ENCODE measurements at places on chromosomes 1 and 21.
A peak's percentile ranks its signal among the peaks of the same experiment; 100 is the strongest.

DNA sequence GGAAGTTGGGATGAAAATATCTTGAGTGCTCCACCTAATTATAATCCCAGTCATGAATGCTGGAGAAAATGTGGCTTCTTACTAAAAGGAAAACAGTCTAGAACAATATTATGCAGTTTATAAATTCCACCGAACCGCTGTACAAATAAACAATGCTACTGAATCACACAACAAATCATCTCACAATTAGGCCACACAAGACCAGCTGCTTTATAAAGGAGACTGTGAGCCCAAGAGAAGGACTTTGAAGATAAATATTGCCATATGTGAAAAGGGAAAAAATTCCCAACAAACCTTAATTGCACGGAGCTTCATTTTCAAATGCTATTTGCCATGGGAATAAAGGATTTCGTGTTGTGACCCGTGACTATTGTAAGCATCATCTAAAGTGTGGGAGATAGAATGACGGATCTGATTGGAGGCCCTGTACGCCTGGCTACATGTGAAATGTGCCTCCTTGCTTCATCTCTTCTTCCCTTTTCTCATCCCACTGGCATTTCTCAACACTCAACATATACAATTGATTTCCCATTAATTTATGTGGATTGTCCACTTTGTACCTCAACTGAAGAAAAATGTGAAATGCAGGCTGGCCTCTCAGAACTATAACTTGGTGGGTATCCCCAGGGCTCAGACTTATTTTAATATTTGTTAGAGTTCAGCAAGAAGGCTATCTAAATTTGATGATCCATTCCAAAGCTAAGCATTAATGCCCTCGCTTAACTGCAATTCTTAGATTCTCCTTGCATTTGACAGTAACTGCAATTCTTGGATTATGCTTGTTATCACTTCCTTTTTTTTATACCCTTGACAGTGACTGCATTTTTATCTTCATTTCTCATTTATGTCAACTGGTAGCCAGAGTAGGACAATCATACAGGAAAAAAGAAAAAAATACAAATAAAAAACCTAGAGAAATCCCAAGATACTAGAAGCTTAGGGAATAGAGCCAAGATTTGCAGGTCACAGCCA, 122.3 kb downstream of the TGFB2 start:
- H3K27me3 ChIP-seq: no peaks in the 10 kb centered on the region
- H3K4me1 ChIP-seq: peaks cover 13% of the 10 kb centered on the region
- DNase-seq: no peak
- no peaks in the 10 kb centered on the region for H3K36me3 ChIP-seq

DNA sequence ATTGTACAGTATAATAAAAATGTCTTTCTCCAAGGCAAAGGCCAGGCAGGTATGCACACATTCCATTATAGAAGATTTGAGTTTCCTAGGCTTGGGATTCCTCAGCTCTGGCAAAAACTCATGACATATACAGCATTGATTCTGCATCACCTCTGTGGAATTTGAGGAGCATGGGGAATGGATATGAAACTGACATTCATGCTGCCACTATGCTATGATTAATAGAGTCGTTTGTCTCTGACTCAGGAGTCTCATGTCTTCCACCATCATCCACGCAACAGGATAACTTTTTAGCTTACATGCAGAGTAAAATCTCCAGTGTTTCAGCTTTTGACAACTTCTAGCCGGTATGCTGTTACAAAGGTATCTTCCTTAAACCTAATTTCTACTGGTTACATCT, 49.8 kb upstream of the ADORA3 start:
- H3K4me1 ChIP-seq: peaks cover 14% of the 10 kb centered on the region
- no peaks in the 10 kb centered on the region for H3K36me3 ChIP-seq
- no peak for DNase-seq
- peak overlapping the region; percentile 72 for H3K27ac ChIP-seq
- H3K4me3 ChIP-seq: no peak overlapping the region
- no peaks in the 10 kb centered on the region for H3K27me3 ChIP-seq

GRCh38 chr21:32249511-32250280, 29.2 kb downstream of the MIS18A start:
- DNase-seq: no peak
- no peaks in the 10 kb centered on the region for H3K36me3 ChIP-seq
- peaks cover 33% of the 10 kb centered on the region for H3K27me3 ChIP-seq
- H3K4me3 ChIP-seq: no peak overlapping the region
- H3K27ac ChIP-seq: no peak overlapping the region
- no peaks in the 10 kb centered on the region for H3K4me1 ChIP-seq

DNA sequence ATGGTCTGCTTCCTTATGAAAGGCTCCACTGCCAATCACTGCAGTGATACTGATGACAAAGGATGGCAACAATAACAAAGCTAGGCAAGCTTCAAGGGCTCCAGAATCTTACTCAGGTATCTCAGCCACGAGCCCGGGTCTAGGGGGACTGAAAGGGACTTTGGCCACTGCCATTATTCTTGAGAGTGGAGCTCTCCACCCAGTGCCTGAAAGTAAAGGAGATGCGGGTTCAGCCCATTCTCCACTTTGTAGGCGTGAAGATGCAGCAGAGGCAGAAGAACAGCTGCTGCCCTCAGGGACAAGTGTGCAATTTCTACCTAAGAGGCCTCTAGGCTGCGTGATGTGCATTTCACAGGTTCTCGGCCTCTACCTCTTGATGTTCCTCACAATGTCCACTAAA, 31.4 kb upstream of the SLAMF9 start:
- no peak for DNase-seq
- no peak overlapping the region for H3K4me3 ChIP-seq
- H3K27ac ChIP-seq: no peak overlapping the region
- no peaks in the 10 kb centered on the region for H3K27me3 ChIP-seq

DNA sequence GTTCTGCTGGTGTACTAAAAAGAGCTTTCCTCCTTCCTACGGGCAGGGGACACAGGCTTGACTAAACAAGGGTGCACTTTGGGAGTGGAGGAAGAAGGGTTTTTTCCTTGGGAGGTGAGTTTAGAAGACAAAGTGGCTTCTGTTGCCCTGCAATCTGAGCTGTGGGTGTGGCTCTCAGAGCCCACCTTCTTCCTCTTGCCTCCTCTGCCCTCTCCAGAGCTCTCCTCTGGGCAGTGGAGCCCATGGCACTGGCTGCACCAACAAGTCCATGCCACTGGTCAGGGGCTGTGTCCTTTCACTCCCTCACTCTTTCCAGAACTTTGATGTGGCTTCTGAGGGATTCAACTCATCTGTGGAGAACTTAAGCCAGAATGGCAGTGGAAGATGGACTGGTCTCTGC, 25.6 kb upstream of the PSMB2 start:
- H3K4me3 ChIP-seq: no peak overlapping the region
- H3K4me1 ChIP-seq: no peaks in the 10 kb centered on the region
- H3K27me3 ChIP-seq: no peaks in the 10 kb centered on the region

DNA sequence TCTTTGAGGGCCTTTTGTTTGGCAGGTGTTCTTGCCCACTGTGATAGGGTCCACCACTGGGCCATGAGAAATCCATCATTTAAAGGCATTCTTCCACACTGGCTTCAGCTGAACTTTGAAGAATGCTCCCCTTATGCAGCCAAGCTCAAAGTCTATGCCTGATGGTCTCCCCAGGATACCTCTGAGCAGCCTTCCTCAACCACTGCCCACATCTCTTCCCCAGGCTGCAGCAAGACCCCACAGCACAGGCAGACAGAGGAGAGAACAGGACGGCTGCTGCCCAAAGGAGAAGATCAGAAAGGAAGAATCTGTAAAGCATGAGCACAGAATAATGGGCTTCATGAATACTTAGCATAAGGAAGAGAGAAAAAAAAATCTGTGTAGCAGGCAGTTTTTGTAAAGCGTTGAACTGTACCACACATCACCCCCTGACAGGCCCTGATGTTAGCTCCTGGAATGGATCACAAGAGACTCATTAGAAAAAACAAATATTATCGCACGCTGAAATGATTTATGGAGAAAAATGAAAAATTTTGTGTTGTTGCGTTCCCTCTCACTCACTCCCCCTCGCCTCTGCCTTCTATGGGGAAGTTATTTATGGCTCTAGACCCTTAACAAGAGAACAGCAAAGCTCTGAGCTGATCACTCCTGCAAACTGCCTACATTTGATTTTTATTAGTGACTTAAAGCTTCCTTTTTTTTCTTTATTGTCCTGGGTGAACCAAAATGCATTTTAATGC, 134.1 kb downstream of the TMEM53 start:
- H3K4me1 ChIP-seq: no peaks in the 10 kb centered on the region
- H3K36me3 ChIP-seq: no peaks in the 10 kb centered on the region
- H3K4me3 ChIP-seq: no peak overlapping the region
- DNase-seq: no peak
- no peak overlapping the region for H3K27ac ChIP-seq
- no peaks in the 10 kb centered on the region for H3K27me3 ChIP-seq

DNA sequence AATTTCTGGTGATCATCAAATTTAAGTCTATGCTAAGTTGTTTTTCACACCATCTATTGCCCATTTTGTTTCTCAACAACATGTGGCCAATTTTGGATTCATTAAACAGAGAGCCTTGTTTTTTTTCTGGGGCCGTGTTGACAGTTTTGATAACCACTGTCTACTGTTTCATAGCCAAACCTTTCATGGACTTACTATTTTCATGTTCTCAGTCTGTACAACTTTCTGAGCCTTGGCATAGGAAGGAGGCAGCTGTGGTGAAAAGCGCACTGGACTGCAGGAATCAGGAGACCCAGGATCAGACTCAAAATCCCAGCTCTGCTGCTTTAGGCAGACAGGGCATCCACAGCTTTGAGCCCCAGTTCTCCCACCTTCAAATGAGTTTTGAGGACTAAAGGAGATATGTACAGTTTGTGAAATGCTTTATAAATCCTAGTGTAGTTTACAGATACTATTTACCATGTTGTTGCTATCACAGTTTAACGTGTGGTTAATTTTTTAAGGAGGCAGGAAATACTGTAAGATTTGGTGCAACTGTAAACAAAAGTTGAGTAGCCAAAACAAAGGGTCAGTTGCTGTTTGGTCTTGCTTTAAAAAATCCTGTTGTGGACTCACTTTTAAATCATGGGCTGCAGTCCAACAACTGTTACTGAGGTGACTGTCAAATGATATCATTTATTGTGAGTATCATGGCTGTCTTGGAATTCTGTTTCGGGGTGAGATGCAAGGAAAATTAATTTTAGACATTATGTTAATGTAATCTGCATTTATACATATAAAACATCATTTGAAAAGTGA, 2.9 kb downstream of the MACO1 start:
- H3K4me3 ChIP-seq: no peak overlapping the region
- DNase-seq: no peak
- H3K4me1 ChIP-seq: peaks cover 36% of the 10 kb centered on the region

DNA sequence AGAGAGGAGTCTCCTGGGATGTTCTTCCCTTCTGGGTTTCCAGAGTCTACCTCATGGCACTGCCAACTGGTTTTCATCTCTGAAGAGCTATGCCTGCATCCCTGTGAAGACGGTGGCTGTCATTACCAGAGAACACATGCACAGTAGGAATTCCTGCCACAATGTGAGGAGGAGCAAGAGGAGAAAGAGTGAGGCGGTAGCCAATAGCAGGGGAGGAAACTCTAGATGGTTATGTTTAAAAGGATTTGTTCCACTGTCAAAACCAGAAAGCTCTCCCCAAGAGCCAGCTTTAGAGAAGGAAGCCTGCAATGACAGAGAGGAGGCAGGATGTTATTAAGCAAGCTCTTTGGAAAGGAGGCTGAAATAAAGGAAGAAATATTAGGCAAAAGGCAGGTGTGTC, 12.3 kb downstream of the LMX1A start:
- peaks cover 40% of the 10 kb centered on the region for H3K27me3 ChIP-seq
- H3K4me1 ChIP-seq: no peaks in the 10 kb centered on the region
- H3K36me3 ChIP-seq: no peaks in the 10 kb centered on the region

DNA sequence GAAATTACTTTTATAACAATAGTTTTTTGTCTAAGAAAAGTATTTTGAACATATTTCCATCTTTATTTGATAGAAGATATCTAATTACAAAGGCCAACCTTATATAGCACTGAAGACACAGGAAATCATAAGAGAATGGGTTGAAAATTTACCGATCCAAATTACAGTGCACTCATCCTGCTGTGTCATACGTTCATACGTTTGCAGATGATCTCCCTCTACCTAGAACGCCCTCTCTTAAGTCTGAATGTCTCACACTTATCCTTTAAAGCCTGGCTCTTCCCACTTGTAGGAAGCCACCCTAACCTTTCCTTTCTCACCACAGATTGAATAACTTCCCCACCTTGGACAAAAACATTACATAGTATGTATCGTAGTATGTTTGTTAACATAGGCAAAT, 9.3 kb downstream of the ASH1L start:
- peaks cover 4% of the 10 kb centered on the region for H3K4me1 ChIP-seq
- H3K27me3 ChIP-seq: no peaks in the 10 kb centered on the region
- DNase-seq: no peak
- H3K36me3 ChIP-seq: peaks cover 6% of the 10 kb centered on the region
- no peak overlapping the region for H3K4me3 ChIP-seq

GRCh38 chr1:209624558-209625549, 27.4 kb downstream of the LAMB3 start:
- H3K4me3 ChIP-seq: no peak overlapping the region
- no peak overlapping the region for H3K27ac ChIP-seq
- H3K27me3 ChIP-seq: no peaks in the 10 kb centered on the region

DNA sequence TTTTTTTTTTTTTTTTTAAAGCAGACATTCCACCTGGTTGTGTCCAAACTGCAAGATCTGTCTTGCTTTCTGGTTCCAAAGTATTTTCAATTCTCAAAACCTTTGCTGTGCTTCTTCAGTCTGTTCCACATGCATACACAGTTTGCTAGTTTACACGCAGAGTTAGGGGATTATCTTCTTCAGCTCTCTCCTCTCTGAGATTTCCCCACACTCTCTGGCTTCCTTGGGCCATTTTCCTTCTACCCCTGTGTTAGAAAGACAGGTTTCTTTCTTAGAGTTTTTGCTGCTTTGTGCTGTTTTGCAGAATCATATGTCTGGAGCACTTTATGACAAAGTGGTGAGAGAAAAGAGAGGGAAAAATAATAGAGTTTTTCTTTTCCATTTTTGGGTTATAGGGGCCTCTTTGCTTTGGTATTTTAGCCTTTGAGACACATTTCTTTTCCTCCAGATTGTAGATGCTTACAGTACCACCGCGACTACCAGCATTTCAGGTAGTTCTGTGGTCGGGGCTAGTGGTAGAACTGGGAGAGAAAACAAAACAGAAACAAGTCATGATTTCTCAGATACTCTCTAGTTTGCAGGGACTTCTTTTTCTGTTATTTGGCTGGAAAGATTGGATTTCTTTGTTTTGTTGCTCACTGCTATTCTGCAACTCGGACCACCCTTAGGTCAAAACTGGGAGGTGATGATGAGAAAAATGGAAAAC, 66.3 kb downstream of the RABGAP1L start:
- no peaks in the 10 kb centered on the region for H3K27me3 ChIP-seq
- H3K27ac ChIP-seq: no peak overlapping the region
- 0 out of 2 replicates have a peak, but pooled peaks cover 5% of the 10 kb centered on the region for H3K36me3 ChIP-seq

GRCh38 chr1:55718758-55719671, 503.9 kb upstream of the USP24 start:
- no peaks in the 10 kb centered on the region for H3K27me3 ChIP-seq
- peak; percentile 88 for DNase-seq
- no peaks in the 10 kb centered on the region for H3K36me3 ChIP-seq
- no peak overlapping the region for H3K4me3 ChIP-seq
- peak overlapping the region; percentile 95 for H3K27ac ChIP-seq
- peaks cover 20% of the 10 kb centered on the region for H3K4me1 ChIP-seq
